AG04449 (cell line): ENCODE measurements at places on chromosomes 3 and 15.

DNA sequence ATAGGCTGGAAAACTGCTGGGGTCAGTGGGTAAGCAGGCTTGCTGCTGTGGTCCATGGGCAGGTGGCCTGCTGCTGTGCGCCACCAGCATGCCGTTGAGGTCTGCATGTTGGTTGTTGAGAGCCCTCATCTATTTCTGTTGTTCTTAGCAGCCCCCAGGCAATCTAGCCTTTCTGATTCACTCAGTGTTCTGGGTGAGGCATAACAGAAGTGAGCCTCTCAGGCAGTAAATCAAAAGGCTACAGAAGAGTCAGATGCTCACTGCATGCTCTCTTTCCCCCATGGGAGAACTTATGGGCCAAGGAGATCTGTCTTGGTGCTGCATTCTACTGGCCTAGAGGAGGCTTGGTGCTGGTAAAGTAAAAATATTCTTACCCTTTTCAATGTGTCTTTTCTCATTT, 67.8 kb upstream of the ATP10A start:
- DNase-seq = no peak

GRCh38 chr3:197736010-197736490, 654 bp downstream of the RUBCN start:
- DNase-seq = no peak

GRCh38 chr15:84917452-84917851, 33.0 kb downstream of the SLC28A1 start:
- DNase-seq = no peak

DNA sequence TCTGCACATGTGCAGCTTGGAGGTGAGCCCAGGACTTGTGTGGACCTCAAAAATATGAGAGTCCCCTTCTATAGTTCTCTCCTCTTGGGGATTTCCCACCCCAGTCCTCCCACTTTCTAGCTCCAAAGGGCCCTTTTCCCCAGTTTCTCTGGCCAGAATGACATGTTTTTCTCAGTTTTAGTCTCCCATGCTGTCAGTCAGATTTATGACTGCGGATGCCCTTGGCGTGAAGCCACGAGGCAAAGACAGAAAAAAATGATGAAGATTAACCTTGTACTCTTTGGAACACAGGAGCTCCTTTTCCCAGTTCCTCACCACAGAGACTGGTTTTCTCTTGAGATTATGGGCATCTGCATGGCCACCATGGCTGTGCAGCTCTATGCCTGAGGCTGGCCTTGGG, 72.0 kb upstream of the TTBK2 start:
- DNase-seq = no peak

DNA sequence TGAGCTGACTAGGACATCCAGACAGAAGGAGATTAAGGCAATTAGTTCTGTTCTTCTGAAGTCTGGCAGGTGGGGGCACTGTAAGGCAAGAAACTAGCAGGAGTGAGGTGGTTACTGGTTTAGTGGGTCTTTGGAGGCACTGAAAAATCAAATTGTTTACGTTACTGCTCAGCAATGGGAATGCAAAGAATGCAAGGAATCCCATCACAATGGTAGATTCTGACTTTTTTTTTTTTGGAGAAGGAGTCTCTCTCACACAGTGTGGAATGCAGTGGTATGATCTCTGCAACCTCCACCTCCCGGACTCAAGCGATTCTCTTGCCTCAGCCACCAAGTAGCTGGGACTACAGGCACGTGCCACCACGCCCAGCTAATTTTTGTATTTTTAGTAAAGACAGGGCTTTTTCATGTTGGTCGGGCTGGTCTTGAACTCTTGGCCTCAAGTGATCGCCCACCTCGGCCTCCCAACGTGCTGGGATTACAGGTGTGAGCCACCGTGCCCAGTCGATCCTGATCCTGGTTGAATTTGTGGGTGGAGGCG, 16.4 kb downstream of the FAM107A start:
- DNase-seq = peak; percentile 94

- no peak for DNase-seq
Measured at GRCh38 chr3:8183627-8184026, 318.0 kb upstream of the LMCD1 start.

DNA sequence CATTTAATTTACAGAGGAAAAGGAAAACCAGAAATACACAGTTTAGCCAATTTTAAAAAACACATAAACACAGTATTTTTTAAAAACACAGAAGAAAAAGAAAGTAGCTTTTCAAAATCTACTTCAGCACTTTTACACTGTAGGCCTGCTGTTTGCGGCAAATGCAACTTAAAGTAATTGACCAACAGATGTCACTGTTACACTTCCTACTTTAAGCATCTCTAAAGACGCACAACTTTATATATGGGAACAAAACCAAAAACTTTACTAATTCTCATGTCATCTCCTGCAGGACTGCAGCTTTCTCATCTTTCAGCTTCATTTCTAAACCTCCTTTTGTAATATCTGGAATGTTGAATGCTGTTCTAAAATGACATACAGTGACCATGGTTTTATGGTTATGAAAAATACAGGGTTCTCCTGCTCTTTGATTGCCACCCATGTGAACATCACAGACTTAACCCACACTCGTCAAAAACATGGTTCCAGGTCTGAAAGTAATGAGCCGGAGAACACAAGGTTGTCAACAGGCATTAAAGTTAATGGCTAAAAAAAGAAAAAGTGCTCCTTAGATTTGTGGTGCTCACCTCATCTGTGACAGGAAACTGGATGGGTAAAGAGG, 107.9 kb downstream of the FMN1 start:
- no peak for DNase-seq

DNA sequence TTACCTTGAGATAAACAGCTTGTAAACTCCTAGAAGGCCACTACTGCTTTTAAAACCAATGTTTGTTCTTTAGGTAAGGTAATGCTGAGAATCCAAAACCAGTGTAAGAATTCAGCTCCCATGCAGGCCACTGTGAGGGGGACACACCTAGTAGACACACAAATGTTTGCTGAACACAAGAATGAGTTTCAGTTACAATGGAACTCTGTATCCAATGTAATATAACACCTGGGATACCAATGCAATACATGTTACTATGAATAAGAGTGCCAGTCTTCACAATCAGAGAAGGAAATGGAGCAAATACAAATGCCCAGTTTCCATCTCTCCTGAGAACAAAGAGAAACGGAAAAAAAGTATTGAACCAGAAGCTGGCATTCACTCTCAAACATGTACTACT, 65.9 kb downstream of the IGF2BP2 start:
- no peak for DNase-seq
